ENCODE measurements at places on chromosomes 2 and 18. TPM values are rescaled to one million over a fixed set of nuclear protein-coding genes. Genes with fewer than 3 reads are reported as not detected.

DNA sequence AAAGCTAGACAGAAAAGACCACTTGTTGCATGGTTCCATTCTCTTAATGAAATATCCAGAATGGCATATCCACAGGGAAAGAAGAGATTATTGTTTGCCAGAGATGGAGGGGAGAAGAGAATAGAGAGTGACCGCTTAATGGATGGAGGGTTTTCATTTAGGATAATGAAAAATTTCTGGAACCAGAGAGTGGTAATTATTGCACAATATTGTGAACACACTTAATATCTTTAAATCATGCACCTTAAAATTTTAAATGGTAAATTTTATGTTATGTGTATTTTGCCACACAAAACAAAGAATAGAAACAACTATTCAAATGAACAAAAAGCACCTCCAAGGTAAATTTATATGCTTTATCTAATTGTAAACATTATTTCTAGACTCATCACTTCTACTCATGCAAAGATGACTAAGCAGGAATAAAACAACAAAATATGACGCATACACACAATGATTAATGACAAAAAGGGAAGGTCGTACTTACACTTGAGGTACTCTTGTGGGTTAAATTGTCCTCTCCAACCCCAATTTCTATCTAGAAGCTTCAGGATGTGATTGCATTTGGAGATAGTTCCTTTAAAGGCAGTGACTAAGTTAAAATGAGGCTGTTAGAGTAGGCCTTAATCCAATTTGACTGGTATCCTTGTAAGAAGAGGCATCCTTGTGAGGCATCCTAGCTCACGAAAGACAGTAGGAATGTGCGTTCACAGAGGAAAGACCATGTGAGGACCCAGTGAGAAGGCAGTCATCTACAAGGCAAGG is 18.7 kb upstream of the DHRS9 start:
- DNase-seq, result no peak

- DNase-seq, result no peak
Observed at GRCh38 chr2:172256886-172257285, 154.2 kb upstream of the DLX2 start.

Gene IL36RN
- total RNA-seq, result not detected

DNA sequence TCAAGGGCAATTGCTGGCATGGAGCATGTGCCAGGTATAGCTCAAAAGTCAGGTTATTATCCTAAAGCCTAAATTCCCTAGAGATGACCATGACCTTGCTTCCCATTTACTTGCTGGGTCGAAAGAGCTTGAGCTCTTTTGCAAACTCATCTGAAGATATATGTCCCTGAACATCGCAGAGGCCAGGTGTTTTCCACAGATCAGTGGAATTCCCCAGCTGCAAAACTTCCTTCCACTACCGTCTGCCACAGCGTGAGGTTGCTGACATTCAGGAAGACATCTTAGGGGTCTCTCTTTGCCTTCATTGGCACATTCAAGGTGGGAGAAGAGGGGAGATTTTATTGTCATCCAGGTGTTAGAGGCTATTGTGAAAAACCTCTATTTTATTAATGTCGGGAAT is 171.0 kb downstream of the MIB1 start:
- no peak for DNase-seq

GRCh38 chr2:241570961-241571581 is 12.5 kb downstream of the BOK start:
- DNase-seq, result no peak

DNA sequence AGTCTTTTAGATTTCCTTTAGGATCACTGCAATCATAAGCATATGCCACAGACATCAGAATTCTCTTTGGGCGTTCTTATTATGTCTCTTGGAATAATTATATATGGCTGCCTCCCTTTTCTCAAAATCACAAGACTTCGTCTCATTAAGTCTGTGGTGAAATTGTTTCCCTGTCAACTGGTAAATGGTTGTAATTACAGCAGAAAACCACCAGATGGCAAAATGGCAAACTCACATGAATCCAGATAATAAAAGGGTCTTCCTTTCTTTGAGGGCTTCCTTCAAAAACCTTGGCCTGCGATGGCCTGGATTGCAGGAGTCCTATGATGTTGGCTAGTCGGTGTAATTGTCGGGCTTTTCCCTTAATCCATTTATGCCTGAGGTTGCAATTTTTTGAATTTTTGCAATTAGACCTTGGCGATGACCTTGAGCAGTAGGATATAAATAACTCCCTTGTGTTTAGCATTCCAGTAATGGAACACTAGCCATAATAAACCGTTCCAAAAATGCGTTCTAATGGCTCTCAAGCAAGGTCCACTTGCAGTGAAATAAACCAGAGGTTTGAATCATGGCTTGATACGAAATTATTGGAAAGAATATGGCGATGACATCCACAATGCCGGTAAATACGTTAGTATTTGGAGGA is 656.4 kb downstream of the MBD2 start:
- peak; percentile 29 for DNase-seq

DNA sequence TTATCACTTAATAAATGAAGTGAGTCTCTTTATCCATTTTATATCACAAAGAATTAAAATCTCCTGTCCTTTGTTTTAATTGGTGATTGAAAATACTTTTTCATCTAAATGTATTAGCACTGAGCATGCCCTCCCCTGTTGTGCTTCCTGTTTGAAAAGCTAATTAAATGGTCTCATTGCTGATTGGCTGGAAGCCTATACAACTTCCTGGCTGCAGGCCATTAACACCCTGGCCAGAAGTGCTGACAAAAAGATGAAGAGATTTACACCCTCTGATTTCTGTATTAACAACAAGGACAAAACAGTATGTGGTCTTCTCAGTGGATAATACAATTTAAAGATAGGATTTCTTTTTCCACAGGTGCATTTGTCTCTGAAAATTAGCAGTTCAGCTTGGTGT is 548.0 kb downstream of the DCC start:
- DNase-seq, result no peak
